ENCODE measurements at places on chromosomes 13 and 19.

GRCh38 chr13:33349986-33350826 is 64.7 kb upstream of the STARD13 start:
- peak; percentile 73 for DNase-seq

- no peak for DNase-seq
These were observed 641 bp upstream of the GDF15 start for GRCh38 chr19:18385359-18385674.

DNA sequence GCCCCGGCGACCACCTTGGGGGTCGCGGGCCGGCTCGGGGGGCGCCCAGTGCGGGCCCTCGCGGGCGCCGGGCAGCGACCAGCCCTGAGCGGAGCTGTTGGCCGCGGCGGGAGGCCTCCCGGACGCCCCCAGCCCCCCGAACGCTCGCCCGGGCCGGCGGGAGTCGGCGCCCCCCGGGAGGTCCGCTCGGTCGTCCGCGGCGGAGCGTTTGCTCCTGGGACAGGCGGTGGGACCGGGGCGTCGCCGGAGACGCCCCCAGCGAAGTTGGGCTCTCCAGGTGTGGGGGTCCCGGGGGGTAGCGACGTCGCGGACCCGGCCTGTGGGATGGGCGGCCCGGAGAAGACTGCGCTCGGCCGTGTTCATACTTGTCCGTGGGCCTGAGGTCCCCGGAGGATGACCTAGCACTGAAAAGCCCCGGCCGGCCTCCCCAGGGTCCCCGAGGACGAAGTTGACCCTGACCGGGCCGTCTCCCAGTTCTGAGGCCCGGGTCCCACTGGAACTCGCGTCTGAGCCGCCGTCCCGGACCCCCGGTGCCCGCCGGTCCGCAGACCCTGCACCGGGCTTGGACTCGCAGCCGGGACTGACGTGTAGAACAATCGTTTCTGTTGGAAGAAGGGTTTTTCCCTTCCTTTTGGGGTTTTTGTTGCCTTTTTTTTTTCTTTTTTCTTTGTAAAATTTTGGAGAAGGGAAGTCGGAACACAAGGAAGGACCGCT is 729 bp downstream of the STK11 start:
- DNase-seq, result peak; percentile 29

GRCh38 chr13:98366010-98366409 is 188.9 kb upstream of the RNF113B start:
- no peak for DNase-seq

- peak; percentile 25 for DNase-seq
These were observed 728.9 kb upstream of the ARGLU1 start for GRCh38 chr13:107296804-107297203.

- no peak for DNase-seq
These were observed 369.9 kb downstream of the PCDH9 start for GRCh38 chr13:66859934-66860877.

- no peak for DNase-seq
These were observed 5.5 kb downstream of the DPP9 start for GRCh38 chr19:4717966-4718701.
